ENCODE measurements at places on chromosomes 7 and 10.

DNA sequence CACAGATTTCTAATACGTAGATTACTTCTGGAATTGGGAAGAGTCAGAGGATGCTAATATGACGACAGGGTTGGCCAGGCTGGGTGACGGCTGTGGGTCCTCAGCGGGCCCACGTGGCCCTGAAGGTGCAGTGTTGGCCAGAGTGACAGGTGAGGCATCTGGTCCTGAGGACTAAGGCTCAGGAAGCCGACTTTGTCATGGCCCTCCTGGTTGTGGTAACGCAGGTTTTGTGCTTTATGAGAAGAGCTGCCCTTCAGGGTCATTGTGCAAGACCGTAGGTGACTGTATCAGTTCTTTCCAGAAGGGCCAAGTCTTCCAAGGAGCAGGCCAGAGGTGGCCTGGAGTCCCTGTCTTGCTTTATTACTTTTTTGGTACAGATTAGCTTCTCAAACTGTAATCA is 2.5 kb downstream of the EIF3B start:
- no peak for DNase-seq

GRCh38 chr10:48227213-48227612 is 47.3 kb downstream of the FRMPD2 start:
- no peak for DNase-seq

DNA sequence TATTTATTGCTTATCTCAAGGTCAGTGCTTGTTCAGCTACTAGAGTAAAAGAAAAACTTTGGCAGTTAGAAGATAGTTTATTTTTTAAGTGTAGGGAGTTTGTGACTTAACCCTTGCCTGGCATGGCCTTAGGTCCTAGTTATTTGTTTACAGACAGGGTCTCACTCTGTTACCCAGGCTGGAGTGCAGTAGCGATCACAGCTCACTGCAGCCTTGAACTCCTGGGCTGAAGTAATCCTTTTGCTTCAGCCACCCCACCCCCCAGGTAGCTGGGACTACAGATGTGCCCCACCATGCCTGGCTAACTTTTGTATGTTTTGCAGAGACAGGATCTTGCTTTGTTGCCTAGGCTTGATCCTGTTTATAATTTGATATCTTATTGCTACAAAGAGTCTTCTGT is 4.2 kb downstream of the ANLN start:
- no peak for DNase-seq

- no peak for DNase-seq
Measured at GRCh38 chr7:38102507-38102906, 75.5 kb upstream of the STARD3NL start.

GRCh38 chr7:108046952-108047506 is 44.1 kb upstream of the LAMB1 start:
- DNase-seq, result no peak
